ENCODE measurements at places on chromosomes 1 and 21.

DNA sequence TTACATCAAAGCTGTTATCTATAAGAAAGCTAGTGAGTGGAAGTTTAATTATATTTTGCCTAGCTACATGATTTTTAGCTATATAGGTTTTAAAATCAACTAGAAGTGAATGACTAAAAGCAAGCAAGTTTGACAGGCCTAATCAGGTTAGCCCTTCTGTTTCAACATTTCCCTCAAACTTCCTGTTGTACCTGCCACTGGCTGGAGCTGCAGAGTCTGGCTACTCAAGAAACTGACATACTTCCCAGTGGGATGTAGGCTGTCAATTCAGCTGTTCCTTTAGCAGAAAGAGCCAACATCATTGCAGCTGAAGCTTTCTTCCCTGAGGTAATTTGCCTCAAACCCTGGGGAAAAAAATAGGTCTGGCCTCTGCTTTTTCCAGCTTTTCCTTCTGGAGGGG, 87.1 kb upstream of the TNR start:
- DNase-seq, result no peak

DNA sequence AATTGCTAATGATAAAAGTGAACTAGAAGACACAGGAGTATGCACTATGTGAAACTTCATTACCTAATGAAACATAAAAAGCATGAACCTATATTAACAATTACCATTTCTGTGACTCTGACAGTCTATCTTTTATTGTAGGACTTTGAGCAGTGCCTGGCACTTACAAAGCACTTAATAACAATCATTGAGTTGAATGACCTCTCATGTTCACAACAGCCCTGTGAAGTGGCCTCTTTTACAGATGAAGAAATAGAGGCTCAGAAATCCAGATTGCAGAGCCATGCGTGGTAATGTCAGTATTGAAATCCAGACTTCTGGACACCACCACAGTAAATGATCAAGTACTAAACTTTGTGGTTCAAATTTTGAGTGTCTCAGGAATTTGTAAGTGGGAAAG, 326.4 kb downstream of the NTNG1 start:
- DNase-seq, result no peak

GRCh38 chr1:247184254-247184653, 12.4 kb upstream of the ZNF124 start:
- no peak for DNase-seq

GRCh38 chr1:15426492-15427279, 11.6 kb upstream of the CTRC start:
- DNase-seq, result no peak

- DNase-seq, result no peak
Observed at GRCh38 chr1:213083112-213083445, 32.0 kb downstream of the RPS6KC1 start.

GRCh38 chr1:78113156-78113916, 67.6 kb downstream of the GIPC2 start:
- DNase-seq, result no peak

GRCh38 chr21:45111703-45112102, 37.3 kb downstream of the ADARB1 start:
- DNase-seq, result no peak

DNA sequence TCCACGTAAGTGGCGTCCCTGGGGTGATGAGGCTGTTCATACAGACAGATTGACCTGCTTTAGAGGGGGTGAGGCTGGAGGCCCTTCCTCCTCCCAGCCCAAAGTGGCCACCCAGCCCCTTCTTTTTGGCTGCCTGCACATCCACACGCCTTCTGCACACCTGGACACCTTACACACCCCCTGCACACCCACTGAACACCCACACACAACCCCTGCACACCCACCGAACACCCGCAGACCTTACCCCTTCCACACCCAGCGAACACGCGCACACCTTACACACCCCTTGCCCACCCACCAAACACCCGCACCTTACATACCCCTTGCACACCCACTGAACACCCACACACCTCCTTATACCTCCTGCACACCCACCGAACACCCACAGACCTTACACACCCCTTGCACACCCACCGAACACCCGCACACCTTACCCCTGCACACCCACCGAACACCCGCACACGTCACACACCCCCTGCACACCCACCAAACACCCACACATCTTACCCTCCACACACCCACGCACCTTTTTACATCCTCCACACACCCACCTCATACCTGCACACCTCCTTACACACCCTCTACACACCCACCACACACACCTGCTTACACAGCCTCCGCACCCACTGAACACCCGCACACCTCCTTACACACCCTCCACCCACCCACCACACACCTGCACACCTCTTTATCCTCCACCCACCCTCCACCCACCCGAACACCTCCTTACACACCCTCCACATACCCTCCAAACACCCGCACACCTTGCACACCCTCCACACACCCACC, 37.7 kb downstream of the COQ8A start:
- DNase-seq, result no peak

DNA sequence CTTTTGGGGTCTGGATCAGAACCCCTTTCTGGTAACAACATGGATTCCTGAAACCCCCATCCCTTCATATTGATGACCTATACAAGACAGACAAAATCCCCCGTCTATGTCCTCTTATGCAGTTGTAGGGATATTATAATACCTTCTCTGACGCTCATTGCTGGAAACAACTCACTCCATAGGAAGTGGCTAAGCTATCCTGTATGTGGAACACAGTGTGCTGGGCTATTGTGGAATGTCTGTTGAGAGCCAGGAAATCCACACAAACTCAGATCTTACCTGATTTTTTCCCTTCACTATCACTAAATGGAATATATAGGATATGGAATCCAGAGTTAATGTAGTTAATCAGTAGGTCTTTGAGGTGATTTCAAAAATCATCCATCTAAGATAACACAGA, 17.7 kb upstream of the PIK3R3 start:
- no peak for DNase-seq

GRCh38 chr21:32705139-32705538, 22.7 kb downstream of the SYNJ1 start:
- DNase-seq, result no peak

- no peak for DNase-seq
Observed at GRCh38 chr1:61097722-61098121, 15.4 kb downstream of the NFIA start.

DNA sequence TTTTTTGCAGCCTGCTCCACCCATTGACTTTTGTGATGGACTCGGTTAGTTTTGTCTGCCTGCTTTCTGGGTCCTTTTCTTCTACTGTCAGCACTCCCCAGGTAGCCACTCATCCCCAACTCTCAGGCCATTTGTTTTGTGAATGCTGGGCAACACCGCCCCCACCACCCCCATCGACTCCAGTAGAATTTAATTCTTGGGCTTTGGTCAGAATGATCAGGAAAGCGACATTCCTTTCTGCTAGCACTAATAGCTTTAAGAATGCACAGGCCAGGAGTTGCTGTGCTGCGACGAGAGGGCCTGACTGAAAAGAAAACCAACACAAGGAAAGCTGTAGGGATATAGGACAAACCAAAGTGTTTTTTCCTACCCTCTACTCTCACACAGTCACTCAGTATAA, 144.4 kb downstream of the CDC7 start:
- DNase-seq, result no peak

DNA sequence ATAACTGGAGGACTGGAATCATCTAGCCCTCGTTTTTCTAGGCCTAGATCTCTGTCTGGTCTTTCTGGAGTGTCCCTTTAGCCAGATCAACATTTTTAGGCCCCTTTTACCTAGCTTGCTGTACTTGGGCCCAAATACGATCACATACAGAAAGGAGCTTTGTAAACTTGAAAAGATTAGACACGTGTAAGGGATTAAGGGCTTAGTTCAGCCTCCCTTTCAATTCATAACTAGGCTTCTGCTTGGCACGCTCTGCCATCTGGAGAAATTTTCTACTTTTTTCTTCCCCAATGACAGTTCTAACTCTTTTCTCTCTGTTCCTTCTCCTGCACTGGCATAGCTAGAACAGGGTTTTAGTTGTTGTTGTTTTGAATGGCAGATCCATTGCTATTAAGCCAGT, 153.3 kb upstream of the BEND5 start:
- DNase-seq, result no peak

GRCh38 chr1:107963601-107964335, 1.2 kb downstream of the VAV3 start:
- DNase-seq, result peak; percentile 87

GRCh38 chr1:213003256-213003655, 12.4 kb downstream of the ANGEL2 start:
- DNase-seq, result no peak

DNA sequence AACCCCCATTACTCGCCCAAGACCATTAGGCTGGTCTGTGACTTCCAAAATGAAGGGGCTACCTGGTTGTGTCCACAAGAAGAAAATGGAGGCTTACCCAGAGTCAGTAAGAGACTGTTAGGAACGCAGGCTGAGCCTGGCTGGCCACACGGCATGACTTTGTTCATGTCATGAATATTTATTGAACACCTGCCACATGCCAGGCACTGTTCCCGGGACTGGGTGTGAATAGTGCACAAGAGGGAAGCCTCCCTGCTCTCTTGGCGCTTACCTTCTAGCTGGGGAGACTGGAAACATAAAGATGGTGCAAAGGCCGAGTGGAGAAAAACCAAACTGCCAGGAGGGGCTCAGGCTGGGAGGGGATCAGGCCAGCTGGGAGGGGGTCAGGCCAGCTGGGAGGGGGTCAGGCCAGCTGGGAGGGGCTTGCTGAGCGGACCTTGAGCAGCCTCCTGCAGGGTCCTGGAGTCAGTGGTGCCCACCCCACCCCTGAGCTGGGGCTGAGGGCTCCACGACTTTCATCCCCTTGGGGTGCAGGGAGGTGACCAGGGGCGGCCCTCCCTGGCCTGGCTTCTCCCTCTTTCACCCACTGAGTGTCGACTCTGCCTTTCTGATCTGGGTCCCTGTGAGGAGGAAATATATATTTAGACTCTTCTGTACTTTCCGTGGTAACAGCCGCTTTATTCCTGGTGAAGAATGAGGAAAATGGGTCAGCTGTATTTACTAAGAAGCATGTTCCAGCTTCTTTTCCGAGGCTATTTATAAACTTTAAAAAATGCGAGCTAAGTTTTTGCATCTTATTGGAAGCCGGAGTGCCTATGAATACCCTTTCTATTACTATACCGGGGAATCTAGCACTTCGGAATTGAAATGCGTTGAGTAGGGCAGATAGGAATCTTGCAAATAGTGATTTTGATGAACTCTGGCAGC, 139.0 kb downstream of the CAMTA1 start:
- DNase-seq, result no peak

DNA sequence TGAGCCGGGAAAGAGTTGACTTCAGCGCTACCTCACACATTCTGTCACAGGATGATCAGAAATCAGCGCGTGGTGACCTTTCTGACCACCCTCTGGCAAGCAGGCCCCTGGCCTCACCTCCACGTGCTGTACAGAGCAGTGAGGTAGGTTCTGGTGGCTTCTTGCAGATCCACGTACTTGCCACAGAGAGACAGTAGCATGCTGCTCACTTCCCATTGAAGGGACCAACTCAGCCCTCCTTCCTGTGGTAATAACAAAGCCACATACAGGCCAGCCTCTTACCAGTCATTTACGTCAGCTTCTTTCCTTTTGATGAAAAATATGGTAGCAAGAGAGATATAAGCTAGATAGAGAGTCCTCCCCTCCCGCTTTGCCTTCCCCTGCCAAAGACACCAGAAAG, 200.7 kb downstream of the CHRM3 start:
- DNase-seq, result no peak

DNA sequence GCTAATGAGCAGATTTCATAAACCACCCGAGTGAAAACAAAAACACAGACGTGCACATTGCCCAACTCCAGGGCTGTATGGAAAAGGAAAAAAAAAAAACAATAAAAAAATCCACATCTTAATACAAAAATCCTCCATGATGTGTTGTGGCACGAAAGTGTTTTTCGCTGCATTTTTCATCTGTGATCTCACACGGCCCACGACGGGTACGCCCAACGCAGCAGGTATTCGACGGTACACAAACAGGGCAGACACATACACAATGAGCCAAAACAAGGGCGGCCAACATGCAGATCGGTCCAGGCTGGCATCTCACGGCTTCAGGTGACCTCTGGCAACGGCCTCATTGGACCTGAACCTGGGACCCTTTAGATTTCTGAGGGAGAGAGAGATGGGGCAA, 31.1 kb downstream of the CASZ1 start:
- no peak for DNase-seq

DNA sequence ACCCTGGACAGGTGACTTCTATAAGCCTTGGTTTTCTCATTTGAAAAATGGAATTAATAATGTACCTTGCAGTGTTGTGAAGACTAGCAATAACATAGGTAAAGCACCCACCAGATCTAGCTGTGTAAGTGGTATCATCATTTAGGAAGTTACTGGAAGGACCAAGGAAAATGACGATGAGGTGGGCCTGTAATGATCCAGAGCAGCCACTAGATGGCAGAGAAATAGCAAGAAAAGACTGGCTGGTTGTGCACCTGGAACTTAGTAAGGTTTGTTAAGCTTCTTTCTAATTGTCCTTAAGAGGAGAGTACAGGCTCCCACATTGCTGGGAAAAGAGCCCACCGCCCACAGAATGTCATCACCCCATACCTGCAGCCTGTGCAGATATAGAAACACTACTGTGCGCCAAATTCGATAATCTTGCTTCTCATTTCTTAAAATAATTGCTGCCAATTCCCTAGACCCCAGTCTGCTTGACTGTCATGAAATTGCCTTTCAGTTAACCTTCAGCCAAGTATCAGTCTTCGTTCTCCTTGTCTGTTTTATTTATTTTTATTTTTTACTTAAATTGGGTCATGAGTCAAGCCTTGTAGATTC, 37.2 kb downstream of the WNT4 start:
- no peak for DNase-seq

DNA sequence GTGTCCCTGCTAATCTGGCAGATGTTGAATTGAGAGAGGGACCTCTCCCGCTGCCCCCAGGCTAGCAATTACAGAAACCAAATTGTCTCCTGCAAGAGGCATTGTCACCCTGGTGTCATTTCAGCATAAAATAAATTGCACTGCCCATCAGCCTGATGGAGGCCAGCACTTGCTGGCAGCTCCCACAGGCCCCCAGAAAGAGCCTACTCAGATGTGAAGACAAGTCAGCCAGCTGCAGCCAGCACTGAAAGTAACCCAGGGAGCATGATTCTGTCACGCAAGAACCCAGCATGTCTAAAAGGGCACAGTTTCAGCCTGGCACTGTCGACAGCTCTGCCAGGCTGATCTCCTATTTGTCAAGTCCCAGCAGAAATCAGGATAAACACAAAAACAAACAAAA, 110.3 kb upstream of the CTTNBP2NL start:
- DNase-seq, result no peak

- DNase-seq, result no peak
Observed at GRCh38 chr1:199794105-199794863, 233.2 kb upstream of the NR5A2 start.

GRCh38 chr1:64595871-64596515, 126.1 kb downstream of the CACHD1 start:
- DNase-seq, result no peak

- DNase-seq, result no peak
Observed at GRCh38 chr1:25771221-25772114, 28.5 kb upstream of the SELENON start.

Measured in lower leg skin (tissue), 4 donors.